Dermis microvascular lymphatic vessel endothelial cell (primary cell): ENCODE measurements at places on chromosomes 6 and 20.

- DNase-seq = no peak
These were observed 17.6 kb upstream of the SERPINB9 start for GRCh38 chr6:2920671-2921112.

DNA sequence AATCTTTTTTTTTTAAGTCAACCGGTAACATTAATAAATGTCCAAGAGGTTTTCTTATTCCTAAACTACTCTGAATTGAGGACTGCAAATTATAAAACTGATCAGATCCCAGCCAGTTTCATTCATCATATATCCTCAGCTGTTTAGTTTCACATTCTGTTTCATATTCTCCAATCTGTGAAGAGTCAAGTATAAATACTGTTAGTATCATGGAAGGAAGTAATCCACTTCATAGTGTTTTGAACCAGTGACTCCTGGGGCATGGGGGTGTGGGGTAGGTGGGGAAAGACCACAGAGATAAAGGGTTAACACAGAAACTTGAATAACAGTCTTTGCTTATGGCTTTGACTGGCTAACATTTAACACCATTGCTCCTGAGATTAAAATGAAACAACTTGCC lies 69.9 kb downstream of the FYN start:
- peak; percentile 35 for DNase-seq

DNA sequence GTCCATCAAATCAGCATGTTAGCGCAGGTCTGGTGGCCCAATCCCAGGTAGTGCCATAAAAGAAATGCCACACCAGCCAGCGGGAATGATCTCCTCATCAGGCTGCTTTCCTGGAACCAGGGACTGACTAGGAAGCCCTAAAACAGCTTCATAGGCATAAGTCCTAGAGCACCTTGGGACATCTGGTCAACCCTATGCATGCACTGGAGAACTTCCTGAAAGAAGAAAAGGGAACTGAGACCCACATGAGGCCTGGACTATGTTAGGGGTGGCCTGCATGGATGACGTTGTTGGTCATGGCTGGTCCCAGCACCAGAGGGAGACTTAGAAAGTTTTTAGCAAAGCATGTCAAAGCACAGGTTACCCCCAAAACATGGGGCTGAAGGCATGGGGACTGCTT lies 7.6 kb upstream of the KCNK16 start:
- no peak for DNase-seq

GRCh38 chr6:167005350-167006159 lies 6.4 kb downstream of the CEP43 start:
- no peak for DNase-seq

DNA sequence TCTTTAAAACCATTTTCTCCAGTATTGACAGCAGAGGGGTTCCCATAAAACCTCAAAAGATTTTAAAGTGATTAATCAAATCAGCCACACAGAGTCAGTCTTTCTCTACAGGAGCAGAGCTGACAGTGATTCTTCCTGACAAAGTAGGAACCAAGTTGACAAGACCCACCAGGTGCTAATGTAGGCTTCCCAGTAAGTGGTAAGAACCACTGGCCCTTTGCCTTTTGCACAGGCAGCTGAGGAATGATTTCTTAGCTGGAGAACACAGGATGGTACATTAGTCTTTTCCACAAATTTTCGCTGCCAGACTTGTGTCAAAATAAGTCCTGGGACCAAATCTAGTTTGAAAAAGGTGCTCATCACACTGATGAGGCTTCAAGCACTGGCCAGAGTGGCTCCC lies 95.8 kb downstream of the ARMC2 start:
- DNase-seq = no peak

DNA sequence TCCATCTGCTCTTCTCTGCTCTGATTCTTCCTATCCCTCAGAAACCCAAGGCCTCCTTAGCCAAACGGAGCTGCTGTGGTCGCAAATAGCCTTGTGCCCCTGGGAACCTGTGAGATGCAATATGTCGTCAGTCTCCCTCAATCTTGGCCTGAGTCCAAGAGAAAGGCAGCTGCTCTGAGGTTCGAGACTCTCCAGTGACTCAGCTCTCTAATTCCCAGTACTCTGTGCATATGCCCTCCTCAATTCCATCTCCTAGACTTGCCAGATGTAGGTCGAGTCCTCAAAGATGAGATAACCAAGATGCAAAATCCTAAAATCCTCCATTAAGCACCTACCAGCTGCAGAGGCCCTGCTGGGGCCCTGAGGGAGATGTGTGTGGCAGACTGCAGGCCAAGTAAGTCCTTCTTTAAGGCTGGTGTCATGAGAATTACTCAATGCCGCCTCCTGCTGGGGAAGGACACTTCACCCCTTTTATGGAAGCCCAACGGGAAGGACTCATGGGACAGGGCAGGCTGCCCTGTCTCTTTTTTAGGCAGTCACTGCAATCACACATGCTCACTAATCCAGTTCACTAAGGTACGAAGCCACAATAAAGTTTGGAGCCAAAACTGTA lies 28.5 kb downstream of the C6orf15 start:
- DNase-seq = no peak

- DNase-seq = peak; percentile 37
These were observed 344.2 kb downstream of the RFPL4B start for GRCh38 chr6:112691289-112691688.

DNA sequence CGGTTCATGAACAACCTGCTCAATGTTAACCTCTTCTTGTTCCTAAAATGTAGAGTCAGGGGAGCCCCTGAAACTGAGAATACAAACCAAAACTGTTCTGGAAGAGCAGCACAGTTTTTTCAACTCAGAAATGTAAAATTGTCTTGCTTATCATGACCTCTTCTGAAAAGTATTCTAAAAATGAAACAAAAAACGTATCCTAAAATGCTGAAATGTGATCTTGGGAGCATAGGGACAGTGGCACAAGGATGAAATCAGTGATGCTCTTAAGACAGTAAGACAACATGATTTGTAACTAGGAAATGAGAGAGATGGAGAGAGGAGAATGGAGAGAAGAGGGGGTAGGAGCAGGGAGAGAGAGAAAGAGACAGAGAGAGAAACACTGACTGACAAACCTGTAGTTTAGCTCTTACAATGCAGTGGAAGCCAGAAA lies 27.5 kb downstream of the NCOA7 start:
- no peak for DNase-seq

DNA sequence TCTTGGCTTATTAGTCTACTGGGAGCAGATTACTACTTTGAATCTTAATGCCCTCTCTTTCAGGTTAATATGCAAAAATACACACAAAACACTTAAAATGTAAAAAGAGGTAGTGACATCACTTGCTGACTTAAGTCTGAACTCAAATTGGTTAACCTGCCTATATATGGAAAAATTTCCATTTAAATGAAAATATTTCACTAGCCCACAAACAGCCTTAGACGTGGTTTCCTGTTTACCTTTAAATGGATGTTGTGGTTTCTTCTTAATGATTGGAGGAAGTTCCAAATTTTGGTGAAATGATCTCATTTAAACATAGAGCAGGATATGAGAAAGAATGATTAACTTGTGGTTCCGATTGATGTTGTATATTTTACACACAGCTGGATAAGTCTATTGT lies 553.7 kb downstream of the CD109 start:
- peak; percentile 28 for DNase-seq

- DNase-seq = peak; percentile 67
These were observed 5.1 kb downstream of the HLA-DMA start for GRCh38 chr6:32947552-32948465.

GRCh38 chr20:2387180-2387577 lies 6.5 kb downstream of the TGM6 start:
- peak; percentile 17 for DNase-seq

GRCh38 chr20:4982281-4982680 lies 19.0 kb downstream of the SLC23A2 start:
- DNase-seq = no peak

- no peak for DNase-seq
These were observed 31.1 kb upstream of the DLGAP4 start for GRCh38 chr20:36275011-36275410.

DNA sequence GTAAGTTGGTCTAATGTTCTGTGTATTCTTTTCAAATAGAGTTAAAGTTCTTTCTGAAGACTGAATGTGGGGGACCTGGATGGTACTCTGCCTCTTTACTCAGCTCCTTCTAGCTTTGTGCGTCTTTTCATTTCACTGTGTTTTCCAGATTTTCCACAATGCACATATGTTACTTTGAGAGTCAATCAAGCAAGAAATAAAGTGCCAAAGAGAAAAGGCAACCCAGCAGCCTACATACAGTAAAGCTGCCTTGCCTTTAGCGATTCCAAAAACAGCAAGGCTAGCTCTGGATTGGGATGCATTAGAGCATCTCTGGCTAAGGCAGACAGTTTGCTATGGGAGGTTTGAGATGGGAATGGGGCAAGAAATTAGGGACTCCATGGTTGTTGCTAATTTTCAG lies 5.3 kb downstream of the C6orf163 start:
- no peak for DNase-seq

DNA sequence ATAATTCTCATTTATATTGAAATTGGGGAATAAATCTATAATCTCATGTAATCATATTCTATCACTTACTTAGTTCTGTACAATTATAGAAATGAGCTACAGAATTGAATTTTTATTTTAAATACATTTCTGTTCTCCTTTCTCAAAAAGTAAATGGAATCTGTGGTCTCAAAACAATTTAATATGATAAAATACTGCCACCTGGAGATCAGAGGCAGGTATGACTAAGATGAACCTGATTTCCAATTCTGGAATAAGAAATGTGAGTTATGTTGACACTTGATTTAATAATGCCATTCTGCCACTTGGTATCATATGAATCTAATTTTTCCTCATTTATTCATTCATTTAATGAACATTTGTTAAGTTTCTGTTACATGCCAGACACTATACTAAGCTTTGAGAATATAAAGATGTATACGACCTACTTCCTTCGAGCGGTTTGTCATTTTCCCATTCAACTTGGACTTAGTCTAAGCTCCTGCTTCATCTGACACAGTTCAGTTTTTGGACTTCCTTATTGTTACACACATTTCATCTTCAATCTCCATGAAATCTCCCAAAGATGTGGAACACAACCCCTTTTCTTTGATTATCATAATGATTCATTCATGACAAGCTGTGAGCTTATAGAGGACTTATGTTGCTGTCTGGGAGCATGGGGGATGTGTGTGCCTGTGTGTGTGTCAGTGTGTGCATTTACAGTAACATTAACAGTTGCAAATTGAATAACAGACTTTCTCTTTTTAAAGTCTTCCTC lies 7.5 kb upstream of the CCDC28A start:
- DNase-seq = peak; percentile 40
